ENCODE measurements at places on chromosomes 5 and 9.

DNA sequence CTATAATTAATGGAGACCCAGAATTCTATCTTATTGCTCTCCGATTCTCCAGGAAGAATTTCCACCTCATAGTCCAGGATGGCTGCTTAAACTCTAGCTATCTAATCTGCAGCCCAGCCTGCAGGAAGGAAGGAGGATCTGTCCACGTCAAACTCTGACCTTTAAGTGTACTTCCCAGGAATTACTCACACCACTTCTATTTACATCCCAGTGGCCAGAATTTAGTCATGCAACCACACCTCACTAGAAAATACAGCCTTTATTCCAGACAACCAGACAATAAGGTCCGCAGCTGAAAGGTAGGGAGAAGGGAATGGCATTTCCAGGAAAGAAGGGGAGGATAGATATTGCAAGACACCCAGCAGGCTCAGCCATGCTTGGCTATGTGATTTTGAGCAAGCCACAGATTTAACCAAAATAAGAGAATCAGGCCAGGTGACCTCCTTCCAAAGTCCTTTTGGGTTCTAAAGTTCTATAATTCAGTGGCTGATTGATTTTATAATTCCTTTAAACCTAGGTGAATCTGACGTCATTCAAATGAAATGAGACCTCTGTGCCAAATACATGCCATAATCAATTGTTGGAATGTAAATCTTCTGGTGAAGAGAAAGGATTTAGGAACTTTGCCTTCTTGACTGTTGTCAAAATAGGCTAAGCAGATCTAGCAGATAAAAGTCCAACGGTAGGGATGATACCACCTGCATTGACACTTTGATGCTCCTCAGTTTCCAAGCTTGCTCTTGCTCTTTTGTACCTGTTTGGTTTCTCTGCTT is 3.7 kb upstream of the DENND1A start:
- DNase-seq: no peak

GRCh38 chr5:103259705-103260355 is 1.3 kb downstream of the MACIR start:
- no peak for DNase-seq

DNA sequence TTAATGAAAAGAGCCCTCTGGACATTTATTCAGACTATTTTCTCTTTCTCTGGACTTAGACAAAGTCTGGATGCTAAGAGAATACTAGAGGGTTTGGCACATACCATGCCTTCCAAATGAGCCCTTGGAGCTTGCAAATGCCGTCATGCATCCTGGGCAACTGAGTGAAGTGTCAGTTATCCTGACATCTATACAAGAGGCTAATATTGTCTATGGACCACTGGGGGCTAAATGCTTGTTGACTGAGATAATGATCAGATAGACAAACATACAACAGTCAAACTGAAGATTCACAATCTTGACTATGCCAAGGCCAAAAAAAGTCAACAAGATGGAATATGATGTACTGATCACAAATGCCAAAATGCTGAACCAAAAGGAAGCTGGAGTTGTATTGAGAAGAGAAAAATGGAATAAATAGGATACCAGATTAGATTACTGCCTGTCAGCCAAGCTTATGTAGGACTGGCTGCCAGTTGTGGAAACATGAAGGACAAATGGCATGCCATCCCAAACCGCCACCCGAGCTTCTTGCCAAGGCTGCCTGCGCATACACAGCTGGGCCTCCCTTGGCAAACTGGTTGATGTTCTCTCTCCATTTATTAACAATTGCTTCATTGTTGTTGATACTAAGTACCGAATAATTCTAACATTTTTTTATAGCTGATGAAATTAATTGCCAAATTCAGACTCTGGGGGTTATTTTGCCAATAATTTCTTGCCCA is 240.1 kb upstream of the GRAMD2B start:
- DNase-seq: no peak

DNA sequence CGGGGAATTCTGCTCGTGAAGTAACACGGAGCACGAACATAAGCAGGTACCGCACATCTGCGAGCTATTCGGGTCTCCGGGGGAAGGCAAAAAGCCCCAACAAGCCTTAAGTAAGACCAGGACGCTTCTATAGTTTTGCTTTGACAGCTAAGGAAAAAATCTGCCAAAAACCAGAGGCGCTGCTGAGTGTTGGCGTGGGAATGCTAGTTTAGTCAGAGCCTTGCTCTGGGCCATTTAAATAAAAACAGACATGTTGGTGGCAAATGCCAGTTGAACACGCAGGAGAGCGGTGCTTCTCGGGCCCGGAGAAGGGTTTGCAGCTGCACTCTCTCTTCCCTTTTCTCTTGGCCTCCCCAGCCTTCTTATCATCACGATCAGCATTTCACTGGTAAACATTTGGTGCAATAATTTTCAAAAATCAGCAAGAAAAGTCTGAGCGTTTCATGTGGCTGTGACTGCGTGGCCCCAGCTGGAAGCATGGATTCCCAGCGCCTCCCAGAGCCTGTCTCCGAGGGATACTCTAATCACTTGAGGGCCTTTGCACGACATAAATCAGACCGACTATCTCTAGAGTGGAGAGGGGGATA is 6.4 kb upstream of the NOTCH1 start:
- DNase-seq: no peak

- DNase-seq: no peak
Observed at GRCh38 chr9:130665431-130666392, 1.3 kb downstream of the PRDM12 start.

- no peak for DNase-seq
Observed at GRCh38 chr5:112485934-112486355, 66.9 kb upstream of the EPB41L4A start.

Data from stimulated activated CD4-positive, alpha-beta T cell treated with anti-CD3 and anti-CD28 coated beads, TNF-alpha, amount 100 ng/mL, for 24 hours (primary cell).